ENCODE measurements at places on chromosomes 3 and 15.

- DNase-seq, result no peak
Measured at GRCh38 chr15:58529041-58529440, 97.2 kb downstream of the LIPC start.

DNA sequence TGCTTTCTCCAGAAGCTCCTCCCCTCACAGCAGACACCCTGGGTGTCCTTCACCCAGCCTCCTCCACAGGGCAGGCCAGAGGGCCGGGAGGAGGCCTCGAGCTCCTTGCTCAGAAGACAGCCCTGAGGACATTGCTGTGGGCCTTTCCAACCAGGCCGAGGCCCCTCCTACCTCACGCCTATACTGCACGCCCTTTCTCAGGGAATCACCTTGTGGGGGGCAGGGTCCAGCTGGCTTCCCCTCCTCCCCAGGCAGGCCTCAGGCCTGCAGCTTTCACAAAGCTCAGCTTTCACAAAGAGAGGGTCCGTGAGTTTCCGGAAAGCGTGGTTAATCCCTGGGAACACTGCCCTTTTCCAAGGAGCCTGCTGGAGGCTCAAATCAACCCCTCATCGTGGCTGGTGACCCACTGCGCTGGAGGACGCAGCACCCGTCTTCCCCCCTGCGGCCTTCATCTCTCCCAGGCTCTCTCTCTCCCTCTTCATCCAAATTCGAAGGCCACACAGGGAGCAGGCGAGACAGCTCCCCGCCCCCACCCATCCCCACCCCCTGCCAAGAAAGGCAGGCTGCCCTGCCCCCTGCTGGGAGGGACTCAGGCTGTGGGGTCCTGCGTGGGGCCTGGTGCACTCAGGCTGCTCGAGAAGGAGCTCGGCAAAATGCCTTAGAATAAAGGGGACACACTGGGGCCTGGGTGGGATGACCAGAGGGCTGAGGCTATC is 79.4 kb downstream of the OCA2 start:
- no peak for DNase-seq

- no peak for DNase-seq
Measured at GRCh38 chr3:11611341-11611799, 32.3 kb downstream of the VGLL4 start.

- DNase-seq, result no peak
Measured at GRCh38 chr3:85572426-85572825, 613.6 kb downstream of the CADM2 start.

- DNase-seq, result no peak
Measured at GRCh38 chr3:65936908-65937638, 101.6 kb downstream of the MAGI1 start.

DNA sequence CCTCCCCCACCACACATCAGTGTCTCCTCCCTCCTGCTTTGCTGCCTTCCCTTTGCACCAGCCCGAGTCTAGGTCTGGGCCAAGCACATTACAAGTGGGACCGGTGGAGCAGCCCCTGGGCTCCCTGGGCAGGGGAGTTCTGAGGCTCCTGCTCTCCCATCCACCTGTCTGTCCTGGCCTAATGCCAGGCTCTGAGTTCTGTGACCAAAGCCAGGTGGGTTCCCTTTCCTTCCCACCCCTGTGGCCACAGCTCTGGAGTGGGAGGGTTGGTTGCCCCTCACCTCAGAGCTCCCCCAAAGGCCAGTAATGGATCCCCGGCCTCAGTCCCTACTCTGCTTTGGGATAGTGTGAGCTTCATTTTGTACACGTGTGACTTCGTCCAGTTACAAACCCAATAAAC is 2.3 kb upstream of the ABCF3 start:
- no peak for DNase-seq

DNA sequence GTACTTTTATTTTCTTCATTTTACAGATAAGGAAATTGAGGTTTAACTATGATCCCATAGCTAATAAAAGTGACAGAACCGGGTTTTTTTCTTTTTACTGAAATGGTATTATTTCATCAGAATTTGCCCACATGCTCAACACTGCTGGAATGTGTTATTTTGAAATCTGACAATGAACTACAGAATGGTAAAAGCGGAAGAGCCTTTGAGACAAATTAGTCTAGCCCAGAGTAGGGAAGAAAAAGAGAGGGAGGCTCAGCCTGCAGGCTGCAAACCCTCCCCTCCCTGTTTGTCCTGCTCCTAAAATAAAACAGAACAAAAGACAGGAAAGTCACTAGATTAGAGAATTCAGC is 100.3 kb upstream of the LIPC start:
- no peak for DNase-seq

GRCh38 chr3:139762302-139762701 is 84.5 kb upstream of the NMNAT3 start:
- DNase-seq, result no peak

DNA sequence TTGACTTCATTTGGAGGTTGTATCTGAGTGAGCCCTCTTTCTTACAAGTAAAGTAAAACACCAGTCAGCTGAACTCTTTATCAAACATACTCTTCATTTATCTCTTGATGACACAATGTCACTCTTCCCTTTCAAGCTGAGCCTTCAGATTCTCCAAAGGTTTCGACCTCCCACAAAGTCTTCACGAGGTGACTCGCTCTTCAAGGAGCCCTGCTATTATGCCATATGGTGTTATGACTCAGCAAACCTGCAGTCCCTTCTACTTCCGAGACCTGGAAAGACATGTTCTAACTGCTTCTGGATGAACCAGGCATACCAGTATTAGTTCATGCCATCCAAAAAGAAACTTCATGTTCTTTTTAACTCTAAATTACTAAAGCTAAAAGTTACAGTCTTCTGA is 23.1 kb downstream of the AADAC start:
- DNase-seq, result peak; percentile 26

DNA sequence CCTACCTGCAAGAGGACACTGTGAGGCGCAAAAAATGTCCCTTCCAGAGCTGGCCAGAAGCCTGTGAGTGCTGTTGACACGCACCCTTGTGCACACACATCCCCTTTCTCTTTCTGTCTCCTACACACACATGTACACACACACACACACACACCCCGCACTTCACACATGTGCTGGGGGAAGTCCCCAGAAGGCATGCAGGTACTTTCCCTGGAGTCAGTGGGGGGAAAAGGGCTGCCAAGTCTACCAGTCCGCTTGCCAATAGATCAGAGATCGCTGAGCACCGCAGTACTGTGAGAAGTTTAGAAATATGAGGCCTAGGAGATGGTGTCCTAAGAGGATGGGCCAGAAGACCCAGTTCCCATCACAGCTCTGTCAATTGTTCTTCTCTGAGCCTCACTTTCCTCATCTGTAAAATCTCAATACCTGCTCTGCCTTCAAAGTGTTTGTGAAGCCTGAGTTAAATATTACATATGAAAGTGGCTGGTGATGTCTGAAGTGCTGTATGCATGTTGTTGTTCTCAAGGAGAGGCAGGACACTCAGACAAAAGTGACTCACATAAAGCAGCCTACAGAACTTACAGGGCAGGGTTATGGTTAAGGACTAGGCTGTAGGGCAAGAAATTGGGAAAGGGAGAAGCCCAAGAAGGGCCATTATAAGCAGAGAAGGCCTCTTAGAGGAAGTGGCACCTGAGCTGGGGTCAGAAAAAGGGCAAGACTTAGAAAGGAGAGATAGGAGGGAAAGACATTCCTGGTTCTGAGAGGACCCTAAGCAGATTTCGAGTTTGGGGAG is 6.8 kb downstream of the IL17RE start:
- no peak for DNase-seq

GRCh38 chr15:50265620-50266019 is at the start of gene HDC:
Gene HDC (minus strand): TSS chr15:50265726. CDS start chr15:50265623, 103 bp downstream.
- no peak for DNase-seq

DNA sequence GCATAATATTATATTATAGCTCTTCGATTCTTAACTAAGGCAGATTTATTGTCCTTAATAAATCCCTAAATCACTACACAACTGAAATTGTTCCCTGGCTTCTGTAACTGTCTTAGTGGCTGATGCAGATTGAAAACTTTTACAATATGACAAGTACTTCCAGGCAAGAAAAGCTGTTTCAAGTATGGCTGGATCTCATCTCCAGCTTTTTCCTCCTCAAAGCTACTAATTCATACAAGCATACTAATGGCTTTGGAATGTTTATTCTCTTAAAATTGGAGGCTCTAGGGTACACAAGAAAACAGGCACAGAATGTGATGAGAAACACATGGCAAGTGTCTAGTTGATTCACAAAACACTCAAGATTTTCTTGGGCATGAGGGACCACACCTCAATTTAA is 351.5 kb upstream of the ICE2 start:
- no peak for DNase-seq

- peak; percentile 43 for DNase-seq
Measured at GRCh38 chr15:41878355-41878699, 15.5 kb downstream of the SPTBN5 start.

DNA sequence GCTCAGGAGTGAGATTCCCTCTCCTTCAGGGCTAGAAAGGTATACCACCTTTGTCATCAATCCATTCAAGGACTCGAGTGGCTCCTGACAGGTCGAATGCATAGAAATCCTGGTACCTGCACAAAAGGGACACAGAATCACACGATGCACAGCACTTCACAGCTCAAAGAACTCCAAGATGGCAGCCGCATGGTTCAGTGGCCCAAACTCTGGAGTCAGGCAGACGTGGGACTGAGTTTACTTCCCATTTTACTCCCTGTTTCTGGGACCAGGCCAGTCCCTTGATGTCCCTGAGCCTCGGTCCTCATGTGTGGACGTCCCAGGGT is 536 bp downstream of the WDR73 start:
- no peak for DNase-seq

GRCh38 chr3:194312743-194313281 is 38.3 kb downstream of the CPN2 start:
- peak; percentile 76 for DNase-seq

DNA sequence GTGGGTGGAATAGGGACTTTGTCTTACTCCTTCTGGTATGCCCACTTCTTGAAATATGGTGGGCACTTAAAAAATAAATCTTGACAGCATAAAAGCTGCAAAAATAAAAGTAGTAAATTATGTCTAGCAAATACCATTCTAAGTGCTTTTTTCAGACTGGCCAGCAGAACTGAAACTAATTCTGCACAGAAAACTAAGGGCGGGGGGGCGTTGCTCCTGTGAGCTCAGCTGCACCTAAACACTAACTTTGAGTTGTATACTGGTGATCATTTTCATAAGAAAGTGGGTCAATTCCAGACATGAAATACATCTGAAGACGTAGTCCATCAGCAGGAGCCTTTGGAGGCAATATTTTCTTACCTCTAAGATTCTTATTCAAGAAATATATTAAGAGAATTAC is 114.8 kb downstream of the WDR76 start:
- no peak for DNase-seq

DNA sequence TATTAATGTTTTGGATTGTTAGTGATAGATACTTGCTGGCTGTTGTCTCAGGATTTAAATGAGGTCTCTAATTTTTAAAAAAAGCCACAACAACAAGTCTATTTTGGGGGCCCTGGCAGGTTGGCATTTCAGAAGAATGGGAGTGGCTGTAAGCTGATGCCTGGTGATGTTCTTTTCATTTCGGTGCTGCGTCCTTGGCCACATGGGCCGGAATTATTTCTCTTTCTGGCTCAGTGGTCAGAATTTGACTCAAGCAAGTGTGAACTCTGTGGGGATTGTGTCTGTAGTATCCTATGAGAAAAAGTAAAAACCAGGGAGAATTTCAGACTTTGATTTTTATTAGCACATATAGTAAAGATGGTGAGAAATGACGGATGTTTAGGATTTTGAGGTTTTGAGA is 203.0 kb downstream of the AKAP13 start:
- DNase-seq, result peak; percentile 58

DNA sequence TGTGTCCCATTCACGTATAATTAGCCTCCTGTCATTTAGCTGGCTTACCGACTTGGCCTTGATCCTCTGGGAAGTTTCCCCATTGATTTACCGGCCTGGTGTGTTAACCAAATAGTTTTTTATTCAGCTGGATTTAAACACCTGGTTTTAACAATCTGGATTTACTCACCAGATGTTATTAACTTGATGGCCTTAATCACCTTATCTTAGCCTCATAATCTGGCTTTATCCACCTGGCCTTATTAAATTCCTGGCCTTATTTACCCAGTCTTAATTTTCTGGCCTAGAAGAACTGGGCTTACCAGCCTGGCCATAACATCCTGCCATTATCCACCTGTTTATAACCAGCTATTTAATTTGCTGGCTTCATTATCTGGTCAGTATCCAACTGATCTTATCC is 89.9 kb downstream of the IL12A start:
- DNase-seq, result no peak

DNA sequence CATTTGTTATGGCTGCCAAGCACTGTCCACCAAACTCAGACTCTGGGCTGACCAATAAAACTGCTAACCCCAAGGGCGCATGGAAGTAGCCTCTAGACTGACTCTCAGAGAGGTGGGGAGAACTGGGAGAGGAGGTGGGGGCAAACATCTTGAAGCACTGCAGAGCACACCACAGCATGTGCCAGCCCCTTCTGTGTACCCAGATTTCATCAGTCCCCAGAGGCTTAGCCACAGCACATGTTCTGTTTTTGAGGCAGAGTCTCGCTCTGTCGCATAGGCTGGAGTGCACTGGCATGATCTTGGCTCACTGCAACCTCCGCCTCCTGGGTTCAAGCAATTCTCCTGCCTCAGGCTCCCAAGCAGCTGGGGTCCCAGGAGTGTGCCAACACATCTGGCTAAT is 119.5 kb upstream of the SPATA12 start:
- no peak for DNase-seq

DNA sequence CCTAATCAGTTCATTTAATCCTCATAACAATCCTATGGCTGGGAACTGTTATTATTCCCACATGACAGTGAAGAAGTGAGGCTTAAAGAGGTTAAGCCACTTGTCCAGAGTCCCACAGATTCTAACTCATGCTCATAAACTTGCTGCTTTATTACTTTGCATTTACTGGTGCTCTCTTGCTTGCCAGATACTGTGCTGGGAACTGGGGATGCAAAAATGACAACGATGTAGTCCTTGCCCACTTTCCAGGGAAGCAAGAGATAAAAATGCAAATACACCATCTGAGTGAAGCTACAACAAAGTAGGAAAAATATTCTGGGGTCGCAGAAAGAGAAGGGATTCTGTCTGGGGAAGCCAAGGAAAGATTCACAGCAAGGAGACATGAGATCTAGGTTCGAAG is 335.0 kb downstream of the VPS13C start:
- DNase-seq, result no peak

GRCh38 chr3:195185583-195185982 is 85.4 kb downstream of the XXYLT1 start:
- DNase-seq, result no peak

DNA sequence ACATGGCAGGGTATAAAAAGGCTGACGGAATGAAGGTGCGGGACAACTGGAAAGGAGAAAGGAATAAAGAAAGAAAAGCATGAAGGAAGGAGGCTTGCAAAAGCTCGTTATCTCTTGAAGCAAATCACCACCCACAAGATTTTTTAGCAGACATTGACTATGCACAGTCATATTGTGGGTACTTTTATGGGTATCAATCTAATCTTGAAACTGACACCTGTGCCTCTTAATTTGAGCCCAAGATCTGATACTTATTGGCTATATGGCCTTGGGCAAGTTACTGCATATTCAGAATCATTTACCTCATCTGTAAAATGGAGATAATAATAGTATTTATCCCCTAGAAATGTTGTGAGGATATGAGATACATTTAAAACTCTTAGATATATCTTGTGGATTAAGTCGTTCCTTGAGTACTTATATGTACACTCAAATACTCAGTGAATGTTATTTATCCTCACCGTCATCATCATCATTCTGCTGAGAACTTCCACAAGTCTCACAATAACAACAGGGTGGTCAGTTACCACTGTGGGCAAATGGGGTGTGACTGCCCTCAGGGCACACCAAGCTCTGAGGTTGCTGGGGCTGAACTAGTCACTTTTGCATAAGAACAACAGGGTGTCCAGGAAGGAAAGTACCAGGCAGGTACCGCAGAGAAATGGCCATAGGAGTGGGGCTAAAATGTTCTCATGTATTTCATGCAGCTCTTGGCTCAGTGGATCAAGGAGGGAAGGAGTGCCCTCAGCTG is 266.1 kb downstream of the SLC9A9 start:
- no peak for DNase-seq

GRCh38 chr3:122255757-122256439 is 69.2 kb upstream of the CSTA start:
- DNase-seq, result no peak
